ENCODE measurements at places on chromosomes 5 and 9.

GRCh38 chr5:73816656-73817420 is 190.8 kb downstream of the ARHGEF28 start:
- no peak for DNase-seq

DNA sequence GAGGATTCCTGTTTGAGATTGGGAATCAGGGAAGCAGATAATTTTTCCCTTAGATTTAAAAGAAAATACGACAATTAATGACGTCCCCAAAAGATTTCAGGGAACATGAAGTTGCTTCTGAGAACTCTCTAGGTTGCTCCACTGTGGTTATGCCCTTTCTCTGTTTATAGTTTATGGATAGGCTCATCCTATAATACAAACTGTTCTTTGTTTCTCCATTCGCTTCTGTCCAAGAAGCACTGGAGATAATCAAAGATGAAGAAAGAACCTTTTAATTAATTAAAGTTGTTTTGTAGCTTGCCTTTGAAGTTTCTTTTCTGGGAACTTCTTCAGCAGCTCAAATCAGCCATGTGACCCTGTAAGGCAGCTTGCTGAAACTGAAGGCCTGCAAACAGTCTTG is 87.5 kb downstream of the CHSY3 start:
- no peak for DNase-seq

- no peak for DNase-seq
Observed at GRCh38 chr9:35487081-35487480, 2.8 kb upstream of the RUSC2 start.

GRCh38 chr9:115068031-115068430 is 49.9 kb downstream of the TNC start:
- DNase-seq: no peak

GRCh38 chr5:123645024-123645603 is 133.1 kb downstream of the CSNK1G3 start:
- no peak for DNase-seq

DNA sequence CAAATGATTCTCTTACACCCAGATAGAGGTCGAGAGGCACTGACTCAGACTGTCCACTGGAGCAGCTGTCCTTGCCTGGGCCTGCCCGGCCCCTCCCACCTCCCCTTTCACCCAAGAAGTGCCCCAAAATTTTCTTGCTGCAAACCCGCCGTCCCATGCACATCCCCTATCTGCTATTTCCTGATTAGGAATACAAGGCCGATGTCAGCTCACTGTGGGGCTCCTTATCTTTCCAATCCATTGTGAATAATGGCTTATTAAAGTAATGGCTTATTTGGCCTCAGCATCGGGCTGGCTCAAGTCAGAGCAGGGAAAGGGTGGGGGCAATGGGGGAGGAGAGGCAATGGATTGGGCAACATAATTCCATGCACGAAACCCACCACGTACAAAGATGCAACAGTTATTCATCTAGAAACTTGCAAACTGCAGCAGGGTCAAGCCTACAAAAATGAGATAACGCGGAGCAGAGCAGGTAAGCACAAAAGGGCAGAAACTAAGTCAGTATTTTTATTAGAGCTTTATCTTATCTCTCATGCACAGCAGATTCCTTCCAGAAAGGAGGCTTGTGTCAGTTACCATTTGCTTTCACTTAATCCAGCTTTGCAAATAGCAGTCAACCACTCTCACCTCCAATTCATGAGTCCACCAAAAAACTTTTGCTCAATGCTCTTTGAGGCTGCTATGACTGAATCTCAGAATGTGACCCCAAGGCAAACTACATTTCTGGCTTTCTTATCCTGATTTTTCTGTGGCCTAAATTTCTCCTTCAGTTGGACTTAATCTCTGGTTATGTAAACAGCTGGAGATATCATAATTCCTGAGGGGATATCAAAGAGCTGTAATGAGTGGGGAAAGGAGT is 138.2 kb upstream of the OSMR start:
- no peak for DNase-seq

DNA sequence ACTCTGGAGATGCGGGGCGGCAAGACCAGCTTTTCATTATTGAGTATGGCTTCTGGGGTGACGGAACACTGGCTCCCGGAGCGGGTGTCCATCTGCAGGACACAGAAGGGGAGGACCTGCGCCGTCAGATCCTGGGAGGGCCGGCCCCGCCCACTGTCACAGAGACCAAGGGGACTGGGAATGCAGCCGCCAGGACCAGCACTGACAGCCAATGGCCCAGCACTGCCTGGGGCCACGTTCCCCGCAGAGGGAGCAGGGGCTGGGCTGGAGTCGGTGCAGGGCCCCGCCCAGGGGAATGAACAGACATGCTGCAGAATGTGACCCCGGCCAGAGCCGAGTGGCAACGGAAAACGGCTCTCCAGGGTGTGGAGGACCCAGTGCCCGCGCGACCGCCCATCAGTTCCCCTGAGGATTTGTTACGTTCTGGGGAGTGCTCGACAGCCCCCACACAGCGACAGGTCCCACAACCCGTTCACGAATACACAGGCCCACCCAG is at the start of gene ZDHHC11:
TSS of gene ZDHHC11 (minus strand) at position 476 of the 496 bp plus-strand sequence. CDS start at position 92, 384 bp downstream.
- no peak for DNase-seq

- no peak for DNase-seq
Observed at GRCh38 chr5:106860398-106861044, 810.2 kb downstream of the EFNA5 start.

DNA sequence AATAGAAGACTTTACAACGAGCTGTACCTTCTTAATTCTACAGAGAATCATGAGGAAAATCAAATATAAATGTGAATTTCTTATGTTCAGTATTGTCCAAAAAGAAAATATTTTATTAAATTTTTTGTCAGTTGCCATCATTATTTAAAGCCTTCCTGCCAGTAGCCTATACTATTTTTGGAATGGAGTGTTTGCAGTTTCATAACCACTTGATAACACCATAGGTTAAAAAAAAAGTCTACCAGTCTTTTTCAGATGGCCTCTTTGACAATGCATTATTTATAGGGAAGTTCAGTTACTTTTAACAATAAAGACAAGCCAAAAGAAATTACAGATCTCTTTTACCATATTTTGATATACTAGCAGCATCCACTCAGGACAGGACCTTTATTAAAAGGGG is 80.3 kb upstream of the CCDC152 start:
- no peak for DNase-seq

DNA sequence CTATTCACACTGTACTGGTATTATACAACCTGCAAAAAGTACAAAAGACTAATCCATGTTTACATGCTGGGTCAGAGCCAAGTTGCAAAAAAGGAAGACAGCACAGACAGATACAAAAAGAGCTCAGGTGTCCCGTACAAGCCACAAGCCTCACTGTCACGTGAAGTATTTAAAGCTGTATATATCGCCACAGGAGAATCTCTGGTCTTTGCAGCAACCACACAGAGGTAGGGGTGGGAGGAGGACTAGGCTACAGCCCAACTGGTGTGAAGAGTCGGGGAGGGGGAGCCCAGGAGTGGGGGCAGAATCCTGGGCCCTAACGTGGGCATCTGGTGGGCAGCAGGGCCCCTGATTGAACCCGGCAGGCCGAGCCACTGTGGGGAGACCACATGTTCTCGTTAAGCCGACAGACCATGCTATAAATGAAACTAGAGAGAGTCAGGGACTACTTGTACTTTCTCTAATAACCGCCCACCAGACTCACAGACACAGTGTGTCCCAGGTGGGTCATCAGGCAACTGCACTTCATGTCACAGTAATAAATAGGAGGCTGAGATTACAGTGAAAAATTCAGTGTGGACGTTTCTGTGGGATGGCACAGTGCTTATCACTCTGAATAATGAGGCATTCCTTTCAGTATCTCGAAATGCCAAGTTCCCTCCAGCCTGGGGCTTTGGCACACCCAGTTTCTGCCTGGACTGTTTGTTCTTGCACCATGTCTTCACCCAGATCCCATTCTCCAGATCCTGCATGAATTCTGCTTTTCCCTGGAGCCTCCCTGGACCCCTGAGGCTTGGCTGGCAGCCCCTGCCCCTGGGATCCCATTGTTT is 79.3 kb upstream of the SH3PXD2B start:
- no peak for DNase-seq

- no peak for DNase-seq
Observed at GRCh38 chr5:16418471-16418922, 47.1 kb downstream of the ZNF622 start.

GRCh38 chr5:21809611-21810010 is 1043.5 kb downstream of the CDH12 start:
- no peak for DNase-seq

GRCh38 chr9:76013809-76014208 is 123.3 kb downstream of the PCSK5 start:
- no peak for DNase-seq

Data from T-helper 9 cell (primary cell).